SJCRH30 (cell line): ENCODE measurements at places on chromosomes 4 and X. TPM values are rescaled to one million over a fixed set of nuclear protein-coding genes. Genes with fewer than 3 reads are reported as not detected.

GRCh38 chr4:20422398-20422797 is 170.7 kb downstream of the SLIT2 start:
- no peaks in the 10 kb centered on the region for H3K4me1 ChIP-seq
- peaks cover 8% of the 10 kb centered on the region; the same call in 1 of the 2 replicates for H3K27me3 ChIP-seq
- no peak overlapping the region for H3K4me3 ChIP-seq
- peak; percentile 68 for DNase-seq
- H3K36me3 ChIP-seq: no peaks in the 10 kb centered on the region

Gene HS3ST1
- total RNA-seq: not detected in 2 replicates

DNA sequence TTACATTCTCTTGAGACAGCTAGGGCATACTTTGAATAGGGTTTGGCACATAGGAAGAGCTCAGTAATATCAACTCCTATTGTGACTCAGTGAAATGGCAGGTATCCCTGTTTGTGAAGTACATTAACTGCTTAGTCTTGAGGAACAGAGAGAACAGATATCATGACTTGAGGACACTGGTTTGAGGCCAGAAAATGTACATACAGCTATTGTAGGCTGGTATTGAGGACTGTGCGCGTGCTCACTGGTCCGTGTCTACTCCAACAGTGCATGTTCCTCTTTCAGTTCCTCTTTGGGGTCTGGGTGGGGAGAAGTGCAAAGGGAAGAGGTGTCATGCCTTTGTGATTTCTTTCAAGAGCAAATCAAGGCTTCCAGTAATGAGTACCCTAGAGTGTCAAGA is 34.6 kb upstream of the TBC1D9 start:
- H3K27me3 ChIP-seq: no peaks in the 10 kb centered on the region
- DNase-seq: no peak
- no peaks in the 10 kb centered on the region for H3K36me3 ChIP-seq

DNA sequence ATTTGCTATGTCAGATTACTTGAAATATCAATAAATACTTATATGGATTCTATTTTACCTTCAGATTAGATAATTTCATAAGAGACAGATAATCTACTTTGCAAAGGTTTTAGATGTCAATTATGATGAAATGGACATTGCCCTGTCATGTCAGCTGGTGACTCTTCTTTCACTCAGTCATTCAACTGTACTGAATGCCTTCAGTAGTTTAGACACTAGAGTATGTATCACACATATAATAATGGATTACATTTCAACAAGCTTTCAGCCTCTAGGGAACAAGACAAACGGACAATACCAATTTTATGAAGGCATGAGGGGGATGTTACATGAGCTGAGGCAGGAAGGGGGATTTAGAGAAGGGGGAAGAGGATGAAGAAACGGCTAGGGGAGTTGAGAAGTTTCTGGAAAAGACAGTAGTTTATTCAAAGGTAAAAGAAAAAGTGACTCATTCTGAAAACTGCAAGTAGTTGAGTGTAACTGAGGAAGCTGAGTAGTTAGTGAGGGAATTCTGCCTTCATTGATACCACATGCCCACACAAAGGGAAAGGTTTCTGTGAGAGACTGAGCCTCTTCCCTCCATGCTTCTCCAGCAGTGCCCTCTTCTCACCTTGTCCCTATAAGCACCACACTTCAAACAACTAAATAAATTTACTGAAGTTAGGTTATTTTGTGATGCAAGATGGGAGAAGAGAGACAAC is 25.7 kb downstream of the SLC9B2 start:
- DNase-seq: no peak
- H3K36me3 ChIP-seq: 0 out of 2 replicates have a peak, but pooled peaks cover 14% of the 10 kb centered on the region
- no peaks in the 10 kb centered on the region for H3K27me3 ChIP-seq
- H3K4me1 ChIP-seq: no peaks in the 10 kb centered on the region

DNA sequence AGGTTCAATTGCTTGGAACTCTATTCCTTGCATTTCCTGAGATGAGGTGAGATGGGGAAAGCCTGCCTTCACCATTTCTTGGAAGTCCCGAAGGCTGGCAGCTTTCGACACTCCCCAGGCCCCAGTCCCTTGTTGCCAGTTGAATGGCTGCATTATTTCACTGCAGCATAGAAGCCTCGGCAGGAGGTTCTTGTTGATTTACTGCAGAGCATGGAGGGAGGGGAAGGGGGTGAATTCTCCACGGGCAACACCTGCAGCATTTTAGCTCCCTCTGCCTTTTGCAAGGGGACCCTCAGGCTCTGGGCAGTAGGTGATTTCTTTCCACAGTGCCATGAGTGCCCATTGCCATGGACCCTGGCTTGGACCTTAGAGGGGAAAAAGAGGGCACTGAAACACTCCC is 10.7 kb upstream of the BCLAF3 start:
- H3K36me3 ChIP-seq: no peaks in the 10 kb centered on the region
- DNase-seq: no peak
- H3K4me3 ChIP-seq: no peak overlapping the region
- H3K27ac ChIP-seq: no peak overlapping the region
- no peaks in the 10 kb centered on the region for H3K4me1 ChIP-seq

- no peak overlapping the region for H3K27ac ChIP-seq
- H3K4me1 ChIP-seq: 0 out of 2 replicates have a peak, but pooled peaks cover 2% of the 10 kb centered on the region
- no peak overlapping the region for H3K4me3 ChIP-seq
- no peaks in the 10 kb centered on the region for H3K36me3 ChIP-seq
- no peaks in the 10 kb centered on the region for H3K27me3 ChIP-seq
Observed at GRCh38 chr4:83387476-83388312, 53.0 kb upstream of the HPSE start.

- no peaks in the 10 kb centered on the region for H3K27me3 ChIP-seq
Observed at GRCh38 chr4:26083987-26084386, 170.0 kb downstream of the SMIM20 start.

Gene FAM9C
- 0.16 and 0.20 TPM in 2 replicates for total RNA-seq

DNA sequence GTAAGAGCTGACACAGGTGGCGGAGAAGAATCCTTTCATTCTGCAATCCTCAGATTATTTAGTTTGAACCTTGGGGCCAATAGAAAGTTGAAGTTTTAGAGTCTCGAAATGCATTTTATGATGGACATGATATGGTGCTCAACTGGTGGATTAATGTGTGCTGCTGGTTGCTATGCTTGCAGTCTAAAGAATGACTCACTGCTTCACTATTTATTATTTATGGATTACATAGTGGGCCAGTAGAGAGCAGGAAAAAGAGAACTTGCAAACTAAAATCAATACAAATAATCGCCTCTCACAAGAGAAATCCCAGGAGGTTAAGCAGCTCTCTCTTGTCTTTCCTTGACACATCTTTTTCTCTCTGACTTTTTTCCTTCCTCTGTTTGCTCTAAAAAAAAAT is 2326.8 kb upstream of the AGA start:
- H3K27ac ChIP-seq: no peak overlapping the region
- no peak overlapping the region for H3K4me3 ChIP-seq
- H3K36me3 ChIP-seq: no peaks in the 10 kb centered on the region
- no peaks in the 10 kb centered on the region for H3K27me3 ChIP-seq
- no peak for DNase-seq
- no peaks in the 10 kb centered on the region for H3K4me1 ChIP-seq

GRCh38 chr4:14887842-14888433 is 114.3 kb upstream of the CPEB2 start:
- peaks cover 3% of the 10 kb centered on the region; the same call in 1 of the 2 replicates for H3K27me3 ChIP-seq
- no peak overlapping the region for H3K4me3 ChIP-seq
- no peaks in the 10 kb centered on the region for H3K4me1 ChIP-seq
- DNase-seq: no peak

DNA sequence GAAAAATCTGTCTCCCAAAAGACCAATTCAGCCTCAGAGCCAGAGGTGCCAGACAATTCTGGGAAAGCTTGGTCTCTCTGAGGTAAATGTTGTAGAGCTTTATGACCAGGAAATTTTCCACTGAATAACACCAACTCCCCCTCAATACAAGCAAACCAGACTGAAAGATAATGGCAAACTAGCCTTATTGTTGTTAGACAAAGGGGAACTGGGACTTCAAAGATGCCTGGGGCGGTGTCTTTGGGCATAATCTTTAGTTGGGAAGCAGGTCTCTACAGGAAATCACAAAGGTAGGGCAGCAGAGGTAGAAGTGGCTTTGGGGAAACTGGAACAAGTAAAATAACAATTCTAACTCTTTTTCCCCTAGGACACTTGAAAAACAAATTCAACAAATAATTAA is 12.0 kb downstream of the COL4A6 start:
- H3K36me3 ChIP-seq: no peaks in the 10 kb centered on the region
- H3K27ac ChIP-seq: no peak overlapping the region

- peak; percentile 87 for DNase-seq
- no peaks in the 10 kb centered on the region for H3K27me3 ChIP-seq
- no peak overlapping the region for H3K4me3 ChIP-seq
- no peak overlapping the region for H3K27ac ChIP-seq
- H3K36me3 ChIP-seq: no peaks in the 10 kb centered on the region
- H3K4me1 ChIP-seq: no peaks in the 10 kb centered on the region
Observed at GRCh38 chrX:153667956-153668396, 5.6 kb downstream of the PNCK start.

Gene PFKFB1
- total RNA-seq: 0.14 TPM in 1 of 2 replicates, not detected in the other

Gene PDCL2
- not detected in 2 replicates for total RNA-seq

DNA sequence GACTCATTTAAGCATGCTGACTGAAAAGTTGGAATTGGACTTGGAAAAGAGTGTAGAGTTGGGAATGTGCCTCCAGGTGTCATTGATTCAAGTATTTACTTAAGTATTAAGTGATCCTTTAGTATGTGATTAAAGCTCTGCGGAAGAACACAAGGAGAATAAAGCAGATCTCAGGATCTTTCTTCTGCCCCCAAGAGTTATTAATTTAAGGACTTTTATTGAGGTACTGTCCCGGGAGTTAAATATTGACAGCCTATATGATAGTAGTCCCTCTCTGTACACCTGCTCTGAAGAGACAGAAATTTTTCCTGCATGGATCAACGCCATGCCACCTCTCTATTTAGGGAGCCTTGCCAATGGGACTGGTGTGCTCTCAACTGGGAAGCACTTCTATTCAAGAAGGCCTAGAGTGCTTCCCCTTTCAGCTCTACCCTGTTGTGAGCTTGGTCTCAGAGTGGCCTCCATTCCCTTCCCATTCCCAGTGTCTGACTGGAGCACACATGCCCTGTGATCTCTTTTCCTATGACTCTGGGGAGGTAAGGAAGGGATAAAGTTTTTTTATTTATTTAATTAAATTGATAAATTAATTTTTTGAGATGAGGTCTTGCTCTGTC is 75.9 kb downstream of the SHISA3 start:
- no peaks in the 10 kb centered on the region for H3K27me3 ChIP-seq
- no peak for DNase-seq
- H3K27ac ChIP-seq: no peak overlapping the region
- H3K4me1 ChIP-seq: no peaks in the 10 kb centered on the region

DNA sequence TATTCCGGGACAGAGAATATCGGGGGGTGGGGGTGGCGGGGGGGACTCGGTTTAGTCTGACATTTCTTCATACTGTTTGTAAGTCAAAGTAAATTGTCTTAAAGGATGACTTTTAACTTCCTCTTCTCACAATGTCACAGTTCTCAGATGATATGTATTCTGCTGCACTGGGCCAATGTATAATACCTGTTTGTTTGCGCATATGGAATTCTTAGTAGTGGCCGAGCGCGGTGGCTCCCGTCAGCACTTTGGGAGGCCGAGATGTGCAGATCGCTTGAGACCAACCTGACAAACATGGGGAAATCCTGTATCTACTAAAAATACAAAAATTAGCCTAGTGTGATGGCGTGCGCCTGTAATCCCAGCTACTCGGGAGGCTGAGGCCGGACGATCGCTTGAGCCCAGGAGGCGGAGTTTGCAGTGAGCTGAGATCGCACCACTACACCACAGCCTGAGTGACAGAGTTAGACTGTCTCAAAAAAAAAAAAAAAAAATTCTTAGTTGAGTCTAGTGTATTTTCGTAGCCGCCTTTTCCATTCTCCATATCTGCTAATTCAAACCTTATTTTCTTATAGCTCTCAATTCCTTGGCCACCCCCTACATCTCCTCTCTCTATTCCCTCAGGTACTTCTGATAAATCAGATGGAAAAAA is 851 bp downstream of the POLR2B start:
- H3K36me3 ChIP-seq: peaks cover 9% of the 10 kb centered on the region
- H3K27me3 ChIP-seq: no peaks in the 10 kb centered on the region
- no peak overlapping the region for H3K27ac ChIP-seq
- 0 out of 2 replicates have a peak, but pooled peaks cover 5% of the 10 kb centered on the region for H3K4me1 ChIP-seq

- H3K4me1 ChIP-seq: no peaks in the 10 kb centered on the region
- H3K36me3 ChIP-seq: no peaks in the 10 kb centered on the region
- H3K27me3 ChIP-seq: no peaks in the 10 kb centered on the region
Observed at GRCh38 chr4:44801384-44801783, 75.0 kb upstream of the GNPDA2 start.

GRCh38 chrX:154113729-154114128 is 16.2 kb upstream of the MECP2 start:
- DNase-seq: no peak
- H3K27me3 ChIP-seq: no peaks in the 10 kb centered on the region
- H3K4me1 ChIP-seq: no peaks in the 10 kb centered on the region
- H3K4me3 ChIP-seq: no peak overlapping the region

- no peaks in the 10 kb centered on the region for H3K36me3 ChIP-seq
- no peak for DNase-seq
- no peaks in the 10 kb centered on the region for H3K4me1 ChIP-seq
- H3K27me3 ChIP-seq: no peaks in the 10 kb centered on the region
Observed at GRCh38 chr4:68129793-68130192, at the start of gene TMPRSS11F. TSS of gene TMPRSS11F (minus strand) at chr4:68129869. CDS start at chr4:68129820, 49 bp downstream.

Gene MOSPD2
- 14.0 and 17.0 TPM in 2 replicates for total RNA-seq

GRCh38 chr4:7384003-7384928 is 50.5 kb downstream of the PSAPL1 start:
- no peak overlapping the region for H3K27ac ChIP-seq
- H3K4me3 ChIP-seq: no peak overlapping the region
- DNase-seq: no peak
- no peaks in the 10 kb centered on the region for H3K27me3 ChIP-seq

DNA sequence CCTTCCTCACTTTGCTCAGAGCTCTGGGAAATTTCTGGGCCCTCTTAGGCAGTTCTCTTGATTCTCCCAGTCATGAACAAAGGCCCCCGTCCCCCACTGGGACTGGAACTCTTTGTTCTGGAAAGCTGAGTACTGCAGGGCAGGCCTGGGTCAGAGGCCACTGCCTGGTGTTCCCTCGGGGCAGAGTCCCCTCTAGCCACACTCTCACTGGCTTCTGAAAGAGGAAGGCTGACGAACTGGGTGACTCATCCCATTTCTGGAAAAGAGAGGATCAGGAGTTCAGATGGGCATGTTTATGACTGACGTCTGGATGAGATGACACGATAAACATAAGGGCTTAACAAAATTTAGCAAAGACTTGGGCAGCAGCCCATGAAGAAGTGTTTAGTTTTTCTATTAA is 47.7 kb downstream of the DDX3X start:
- H3K36me3 ChIP-seq: no peaks in the 10 kb centered on the region
- H3K27ac ChIP-seq: no peak overlapping the region
- no peaks in the 10 kb centered on the region for H3K27me3 ChIP-seq
- H3K4me3 ChIP-seq: no peak overlapping the region
- H3K4me1 ChIP-seq: no peaks in the 10 kb centered on the region

GRCh38 chr4:54781756-54782155 is 124.0 kb downstream of the KIT start:
- H3K4me1 ChIP-seq: peaks cover 12% of the 10 kb centered on the region
- no peaks in the 10 kb centered on the region; the same call in 1 of the 2 replicates for H3K27me3 ChIP-seq
- H3K4me3 ChIP-seq: no peak overlapping the region

GRCh38 chr4:1760521-1761071 is 32.5 kb upstream of the FGFR3 start:
- no peak overlapping the region for H3K4me3 ChIP-seq
- DNase-seq: no peak
- H3K36me3 ChIP-seq: no peaks in the 10 kb centered on the region

Gene UGT2A3
- total RNA-seq: not detected in 2 replicates

Gene CCDC158
- not detected in 2 replicates for total RNA-seq

Gene SLC9A6
- 13.5 and 15.8 TPM in 2 replicates for total RNA-seq

Gene FAM133A
- not detected in 2 replicates for total RNA-seq

GRCh38 chr4:148834804-148835631 is 392.8 kb upstream of the NR3C2 start:
- H3K27ac ChIP-seq: no peak overlapping the region
- no peaks in the 10 kb centered on the region for H3K36me3 ChIP-seq
- H3K4me3 ChIP-seq: no peak overlapping the region
- no peak for DNase-seq
